Stimulated activated CD8-positive, alpha-beta memory T cell treated with anti-CD3 and anti-CD28 coated beads, Interleukin-4, amount 100 ng/mL, for 4 hours (primary cell): ENCODE measurements at places on chromosomes 7 and 10.

- no peak for DNase-seq
Measured at GRCh38 chr7:57403601-57404342, 46.2 kb upstream of the ZNF716 start.

DNA sequence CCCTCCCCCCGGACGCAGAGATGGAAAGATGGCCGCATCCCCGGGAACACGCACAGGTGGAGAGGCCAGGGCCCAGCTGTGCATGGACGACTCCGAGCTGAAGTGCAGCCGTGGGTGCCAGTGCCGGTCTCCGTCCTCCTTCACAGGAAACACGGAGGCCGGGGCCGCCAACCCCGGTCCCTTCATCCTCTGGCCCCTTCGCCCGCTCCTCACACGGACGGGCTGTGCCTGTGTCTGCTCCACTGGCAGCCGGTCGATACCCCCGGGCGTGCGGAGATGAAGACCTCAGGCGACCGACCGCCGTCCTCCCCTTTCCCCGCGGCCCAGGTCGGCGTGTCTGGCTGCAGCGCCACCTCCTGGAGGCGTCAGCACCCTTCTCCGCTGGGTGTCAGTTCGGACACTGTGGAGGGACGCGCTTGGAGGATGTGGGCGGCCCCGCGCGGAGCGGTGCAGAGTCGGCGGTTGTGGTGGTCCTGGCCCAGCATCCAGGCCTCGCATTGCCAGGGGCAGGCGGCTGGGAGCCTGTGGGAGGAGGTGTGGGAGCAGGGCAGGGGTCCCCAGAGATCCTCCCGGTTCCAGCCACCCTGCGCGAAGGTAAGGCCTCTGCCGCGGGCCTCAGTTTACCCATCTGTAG lies 9.9 kb downstream of the ZNF511 start:
- DNase-seq = no peak

GRCh38 chr7:43768201-43768886 lies 9.9 kb downstream of the BLVRA start:
- no peak for DNase-seq

- no peak for DNase-seq
Measured at GRCh38 chr10:69348816-69349541, 67.7 kb downstream of the TACR2 start.

- no peak for DNase-seq
Measured at GRCh38 chr7:106620676-106621075, 40.3 kb downstream of the CCDC71L start.

GRCh38 chr7:58086871-58087535 lies 637.0 kb downstream of the ZNF716 start:
- DNase-seq = no peak

GRCh38 chr7:45203459-45203858 lies 45.9 kb downstream of the RAMP3 start:
- no peak for DNase-seq

DNA sequence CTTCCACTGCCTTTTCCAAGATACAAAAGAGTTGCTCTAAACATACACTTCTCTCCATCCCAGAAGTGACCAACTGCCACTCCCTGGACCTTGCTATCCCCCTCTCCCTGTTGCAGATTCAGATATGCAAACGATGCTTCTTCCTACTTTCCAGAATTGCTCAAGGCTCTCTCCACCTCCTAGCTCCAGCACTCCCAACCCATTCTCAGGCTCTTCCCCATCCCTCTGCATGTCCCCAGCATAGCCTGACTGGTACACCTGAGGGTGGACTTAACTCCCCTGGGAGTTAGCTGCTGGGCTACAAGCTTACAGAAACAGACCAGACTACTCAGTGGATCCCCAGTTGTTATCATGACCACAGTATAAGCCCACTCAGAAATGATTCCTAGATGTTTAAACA lies 27.6 kb downstream of the MKRN1 start:
- DNase-seq = no peak

GRCh38 chr7:69259445-69259844 lies 338.8 kb upstream of the AUTS2 start:
- DNase-seq = no peak

GRCh38 chr7:104908636-104909035 lies 105.4 kb upstream of the KMT2E start:
- no peak for DNase-seq

DNA sequence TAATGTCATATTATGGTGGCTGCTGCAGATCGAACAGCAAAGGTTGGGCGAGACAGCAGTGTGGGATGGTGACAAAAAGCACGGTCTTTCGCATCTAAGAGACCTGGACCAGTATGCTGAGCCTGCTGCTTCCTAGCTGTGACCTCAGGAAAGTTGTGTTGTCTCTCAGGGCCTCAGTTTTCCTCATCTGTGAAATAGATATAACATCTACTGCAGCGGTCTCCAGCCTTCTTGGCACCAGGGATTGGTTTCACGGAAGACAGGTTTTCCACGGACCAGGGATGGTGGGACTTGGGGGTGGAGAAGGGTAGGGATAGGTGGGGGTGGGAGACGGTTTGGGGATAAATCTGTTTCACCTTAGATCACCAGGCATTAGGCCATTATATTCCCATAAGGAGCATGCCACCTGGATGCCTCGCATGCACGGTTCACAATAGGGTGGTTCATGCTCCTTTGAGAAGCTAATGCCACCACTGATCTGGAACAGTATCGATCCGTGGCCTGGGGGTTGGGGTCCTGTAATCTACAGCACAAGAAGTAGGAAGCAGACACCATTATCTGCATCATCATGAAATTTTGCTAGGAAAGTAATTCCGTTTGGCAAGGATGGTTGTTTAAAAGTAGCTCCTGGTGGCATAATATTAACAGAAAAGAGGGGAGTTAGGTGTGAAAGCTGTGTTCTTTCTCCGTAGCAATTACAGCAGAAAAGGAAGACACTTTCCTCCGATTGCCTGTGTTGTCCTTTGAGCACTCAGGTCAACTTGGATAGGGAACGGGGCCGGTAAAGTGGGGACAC lies 10.8 kb downstream of the KLF6 start:
- DNase-seq = no peak

DNA sequence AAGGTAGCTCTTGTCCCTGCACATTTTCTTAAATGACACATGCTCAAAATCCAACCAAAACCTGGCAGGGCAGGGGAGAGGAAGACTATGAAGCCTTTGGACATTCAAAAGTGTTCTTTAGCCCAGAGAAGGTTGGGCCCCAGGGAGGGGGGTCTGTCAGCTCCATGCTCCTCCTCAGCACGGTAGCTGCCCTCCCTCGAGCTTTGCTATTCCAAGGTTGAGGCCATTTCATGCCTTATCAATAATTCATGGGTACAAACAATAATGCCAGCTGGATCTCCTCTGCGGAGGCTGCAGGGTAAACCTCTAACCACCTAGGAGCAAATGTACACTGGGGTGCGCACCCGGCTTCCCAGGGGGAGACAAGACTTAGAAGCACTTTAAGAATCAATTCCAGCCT lies 61.5 kb downstream of the SLIT1 start:
- DNase-seq = no peak

GRCh38 chr7:36764929-36765328 lies 40.6 kb upstream of the AOAH start:
- no peak for DNase-seq

- DNase-seq = no peak
Measured at GRCh38 chr10:3741688-3742461, 43.1 kb downstream of the KLF6 start.

DNA sequence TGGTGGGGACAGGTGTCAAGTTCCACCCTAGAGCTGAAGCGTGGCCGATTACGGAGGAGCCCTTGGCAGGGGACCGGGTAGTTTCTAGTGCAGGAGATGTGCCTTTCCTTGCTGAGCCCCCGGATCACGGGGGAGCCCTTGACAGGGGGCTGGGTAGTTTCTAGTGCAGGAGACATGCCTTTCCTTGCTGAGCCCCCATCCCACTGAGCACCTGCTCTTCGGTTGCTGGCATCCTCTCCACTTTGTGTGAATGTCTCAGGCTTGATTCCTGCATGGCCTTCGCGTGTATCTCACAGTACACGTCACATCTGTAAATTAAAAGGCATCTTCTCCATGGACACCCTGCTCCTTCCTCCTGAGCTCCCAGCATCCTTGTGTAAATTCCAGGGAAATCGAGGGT lies 263.5 kb downstream of the ADARB2 start:
- no peak for DNase-seq

GRCh38 chr7:5284304-5285281 lies 1.9 kb downstream of the SLC29A4 start:
- DNase-seq = no peak

- no peak for DNase-seq
Measured at GRCh38 chr7:122546496-122546895, 152.4 kb downstream of the RNF133 start.

GRCh38 chr7:54769203-54769602 lies 10.2 kb upstream of the SEC61G start:
- DNase-seq = no peak

GRCh38 chr10:97034301-97034700 lies 151.5 kb downstream of the SLIT1 start:
- no peak for DNase-seq

DNA sequence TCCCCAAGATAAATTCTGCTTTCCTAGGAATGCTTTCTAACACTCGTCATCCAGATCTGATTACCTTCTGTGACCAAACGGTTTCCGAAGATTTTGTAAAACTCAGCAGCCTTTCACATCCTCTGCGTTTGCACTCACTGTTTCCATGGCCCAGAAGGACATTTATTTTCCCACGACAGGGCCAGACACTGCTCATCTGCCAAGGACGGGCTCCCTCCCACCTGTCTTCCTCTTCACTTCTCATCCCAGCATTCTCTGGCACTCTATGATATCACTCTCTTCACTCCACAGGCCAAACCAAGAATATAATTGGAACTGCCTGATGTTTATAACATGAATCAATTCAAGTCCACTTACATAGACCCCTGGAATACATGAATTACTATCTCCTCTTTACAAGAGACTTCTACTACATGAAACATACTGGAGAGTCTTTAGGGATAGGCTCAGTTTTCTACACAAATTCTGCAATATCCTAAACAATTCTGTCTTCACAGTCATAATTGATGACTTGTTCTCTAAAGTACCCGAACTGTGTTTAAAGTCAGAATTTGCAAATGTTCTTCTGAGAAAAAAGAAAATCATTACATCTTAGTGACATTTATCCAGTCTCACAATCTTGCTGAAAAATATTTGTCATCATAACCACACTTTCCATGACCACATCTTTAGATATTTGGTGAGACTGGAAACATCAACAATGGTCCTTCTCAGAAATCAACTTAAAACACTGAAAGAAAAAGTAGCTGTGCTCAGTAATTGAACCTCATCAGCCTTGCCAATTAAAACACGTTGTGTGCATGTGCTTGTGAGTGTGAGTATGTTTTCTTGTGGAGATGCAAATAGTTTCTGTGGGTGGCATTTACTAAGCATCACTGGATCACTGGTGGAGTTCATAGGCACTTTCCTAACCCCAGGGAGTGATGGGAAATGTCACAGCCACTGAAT lies 79.5 kb upstream of the PRSS58 start:
- no peak for DNase-seq

DNA sequence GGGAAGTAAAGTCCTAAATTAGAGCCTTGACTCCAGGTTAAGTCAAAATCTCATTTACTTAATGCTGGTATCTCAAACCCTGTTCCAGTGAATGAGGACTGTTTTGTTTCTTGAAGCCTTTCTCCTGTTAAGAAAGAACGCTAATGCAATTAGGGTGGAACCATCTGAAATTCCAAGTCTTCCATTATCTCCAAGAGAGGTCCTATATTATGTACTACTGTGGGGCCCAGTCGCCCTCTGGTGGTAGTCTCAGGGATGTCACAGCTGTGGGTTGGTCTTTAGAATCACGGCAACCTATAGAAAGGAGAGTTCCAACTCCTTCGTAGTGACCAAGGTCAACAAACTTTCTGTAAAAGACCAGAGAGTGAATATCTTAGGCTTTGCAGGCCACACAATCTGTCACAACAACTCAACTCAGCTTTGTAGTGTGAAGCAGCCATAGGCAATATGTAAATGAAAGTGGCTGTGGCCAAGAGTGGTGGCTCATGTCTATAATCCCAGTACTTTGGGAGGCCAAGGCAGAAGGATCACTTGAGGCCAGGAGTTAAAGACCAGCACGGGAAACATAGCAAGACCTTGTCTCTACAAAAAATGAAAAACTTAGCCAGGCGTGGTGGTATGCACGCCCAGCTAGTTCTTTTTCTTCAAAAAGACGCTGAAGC lies 9.3 kb downstream of the RPP38 start:
- peak; percentile 32 for DNase-seq

DNA sequence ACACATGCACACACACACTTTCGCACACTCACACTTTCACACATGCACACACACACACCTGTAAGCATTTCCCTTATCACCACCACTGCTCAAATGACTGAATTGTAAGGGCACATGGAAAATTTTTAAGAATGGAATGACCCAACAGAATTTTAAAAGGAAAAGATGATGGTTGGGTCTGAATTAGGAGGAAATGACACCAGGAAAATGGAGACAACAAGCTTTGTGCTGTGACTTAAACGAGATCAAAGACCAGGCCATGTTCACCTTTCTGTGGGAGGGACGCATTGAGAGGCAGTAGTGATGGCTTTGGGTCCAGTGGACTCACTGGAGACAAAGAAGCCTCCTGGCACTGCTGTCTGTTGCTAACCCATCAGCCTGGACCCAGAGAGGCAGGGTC lies 16.7 kb upstream of the C10orf71 start:
- DNase-seq = no peak

DNA sequence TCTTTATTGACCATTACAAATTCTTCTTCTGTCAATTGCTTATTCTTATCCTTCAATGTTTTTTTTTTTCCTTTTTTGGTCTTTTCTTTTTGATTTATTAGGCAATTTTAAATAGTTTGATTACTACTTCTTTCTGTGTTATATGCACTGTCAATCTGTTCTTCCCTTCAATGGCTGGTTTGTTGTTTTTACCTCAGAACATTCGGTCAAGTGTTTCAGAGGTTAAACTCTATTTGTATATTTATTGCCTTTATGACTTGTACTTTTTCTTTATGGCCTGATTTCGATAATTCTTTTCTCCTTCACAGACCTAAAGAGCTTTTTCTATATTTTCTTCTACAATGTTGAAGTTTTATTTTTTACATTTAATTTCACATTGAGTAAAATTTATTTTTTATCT lies 171.5 kb upstream of the AKR1E2 start:
- DNase-seq = no peak
